ENCODE measurements at places on chromosomes 6 and 20.

- DNase-seq: no peak
These were observed 32.0 kb upstream of the POU5F1 start for GRCh38 chr6:31202259-31203166.

DNA sequence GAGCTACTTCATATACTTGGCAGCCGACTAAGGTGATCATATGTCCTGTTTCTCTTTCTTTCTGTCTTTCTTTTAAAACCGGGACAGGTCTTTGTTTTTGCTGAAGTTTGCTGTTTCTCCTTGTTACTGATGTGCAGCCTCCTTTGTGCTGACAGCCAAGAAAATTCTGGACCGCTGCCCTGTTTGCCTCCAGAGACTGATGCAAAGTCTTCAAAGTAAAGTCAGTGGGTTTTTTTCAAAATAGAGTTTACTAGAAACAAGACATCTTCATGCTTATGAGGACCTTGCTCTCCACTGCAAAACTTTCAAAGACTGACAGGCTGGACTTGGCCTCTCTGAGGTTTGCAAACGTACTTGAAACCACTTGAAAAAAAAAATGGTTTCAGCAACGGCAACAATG, 510.5 kb upstream of the MAP3K7 start:
- DNase-seq: no peak

- peak; percentile 18 for DNase-seq
These were observed 24.9 kb downstream of the GTPBP2 start for GRCh38 chr6:43604174-43604573.

DNA sequence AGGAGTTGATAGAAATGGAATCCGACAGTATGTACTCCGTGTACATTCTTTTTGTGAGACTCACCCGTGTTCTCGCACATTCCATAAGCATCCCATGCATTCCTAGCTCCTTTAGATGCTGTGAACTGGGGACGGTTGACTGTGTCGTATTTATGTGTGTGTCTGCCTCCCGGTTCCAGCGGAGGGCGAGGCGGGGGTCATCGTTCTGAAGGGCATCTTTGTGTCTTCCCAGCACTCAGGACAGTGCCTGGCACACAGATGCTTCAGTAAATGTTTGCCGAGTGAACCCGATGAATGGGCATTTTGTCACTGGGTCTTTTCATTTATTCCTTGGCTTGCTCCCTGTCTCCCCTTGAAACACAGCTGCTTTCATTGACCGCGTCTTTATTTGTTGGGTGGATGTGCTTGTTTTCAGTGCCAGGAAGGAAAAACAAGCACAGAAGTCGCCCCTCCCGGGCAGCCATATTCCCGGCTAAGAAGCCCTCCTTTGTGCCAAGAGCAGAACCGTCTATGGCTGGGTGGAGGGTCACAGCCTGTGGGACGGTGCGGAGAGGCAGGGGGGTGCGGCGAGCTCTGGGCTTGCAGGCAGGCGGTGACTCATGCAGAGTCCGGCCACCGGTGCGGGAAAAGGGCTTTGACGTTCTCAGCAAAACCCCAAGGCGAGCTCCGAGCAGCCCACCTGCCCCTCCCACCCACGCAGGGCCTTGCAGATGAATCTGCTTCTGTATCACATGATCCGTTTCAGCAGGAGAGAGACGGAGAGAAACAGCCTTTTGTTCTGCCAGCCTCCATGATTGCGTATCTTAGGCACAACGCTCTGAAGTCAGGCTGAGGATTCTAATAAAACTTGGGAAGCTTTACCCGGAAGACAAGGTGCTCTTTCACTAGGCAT, 11.2 kb upstream of the PSMG4 start:
- DNase-seq: peak; percentile 35

DNA sequence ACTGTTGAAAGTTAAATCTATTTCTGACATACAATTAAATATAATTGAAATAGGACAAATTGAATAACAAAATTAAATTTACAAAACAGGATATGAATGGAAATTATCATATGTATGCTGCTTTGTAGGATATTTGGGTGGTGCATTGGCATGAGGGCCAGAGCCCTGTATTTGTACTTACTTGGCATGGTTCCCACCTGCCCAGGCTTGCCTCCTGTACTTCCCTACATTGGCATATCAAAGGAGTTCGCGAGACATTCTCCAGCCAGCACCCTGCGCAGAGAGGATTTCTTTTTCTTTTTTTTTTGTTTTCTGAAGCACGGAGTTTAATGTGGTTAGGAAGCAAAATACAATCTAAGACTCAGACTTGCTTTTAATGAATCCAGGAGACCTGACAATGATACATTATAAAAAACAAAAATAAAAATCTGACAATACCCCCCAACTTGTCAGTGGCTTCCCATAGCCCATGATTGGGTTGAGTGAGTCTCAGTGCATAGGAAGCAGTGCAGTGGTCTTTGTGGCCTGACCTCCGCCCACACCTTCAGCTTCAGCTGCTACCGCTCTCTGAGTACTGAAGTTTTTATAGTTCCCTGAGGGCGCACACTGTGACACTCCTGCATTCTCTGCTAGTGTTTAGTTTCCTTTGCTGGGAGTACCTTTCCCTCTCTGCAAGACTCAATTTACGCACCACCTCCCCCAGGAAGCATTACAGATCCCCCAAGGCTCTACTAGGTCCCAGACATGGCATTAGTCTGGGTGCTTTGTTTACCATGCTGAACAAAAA, 440.8 kb downstream of the UTRN start:
- DNase-seq: no peak

GRCh38 chr6:8352335-8352965, 82.9 kb downstream of the SLC35B3 start:
- DNase-seq: no peak

GRCh38 chr6:14871221-14871620, 374.6 kb upstream of the JARID2 start:
- no peak for DNase-seq

DNA sequence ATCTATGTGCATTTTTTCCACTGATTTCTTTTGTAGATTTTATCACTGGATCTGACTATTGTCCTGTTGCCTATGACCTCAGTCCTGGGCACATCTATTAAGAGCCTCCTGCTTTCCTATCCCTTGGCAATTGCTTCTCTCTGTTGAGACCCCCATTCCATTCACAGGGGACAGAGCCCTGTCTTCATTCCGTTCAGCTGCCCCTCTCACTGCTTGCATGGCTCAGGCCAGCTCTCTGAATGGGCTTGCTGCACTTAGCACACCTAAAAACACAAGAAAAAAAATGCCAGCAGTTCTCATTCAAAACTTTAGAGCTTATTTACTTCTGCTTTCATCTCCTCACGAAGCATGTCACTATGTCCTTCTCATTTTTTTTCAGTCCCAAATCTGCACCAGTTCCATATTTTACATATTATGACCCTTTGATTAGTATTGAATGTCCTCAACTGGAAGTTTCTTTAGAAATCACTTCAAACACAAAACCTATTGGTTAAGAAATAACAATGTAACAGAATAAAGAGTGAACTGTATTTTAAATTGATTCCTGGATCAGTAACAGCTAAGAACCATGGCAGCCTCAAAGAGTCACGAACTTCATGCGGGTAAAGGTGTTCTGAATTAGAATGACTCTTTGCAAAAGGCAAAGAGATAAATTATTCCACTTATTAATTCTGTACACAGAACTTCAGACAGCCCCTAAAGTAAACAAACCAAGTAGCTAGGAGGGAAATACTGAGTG, 616.5 kb downstream of the C6orf118 start:
- DNase-seq: no peak

- DNase-seq: no peak
These were observed 167.0 kb upstream of the SASH1 start for GRCh38 chr6:148175550-148176188.

DNA sequence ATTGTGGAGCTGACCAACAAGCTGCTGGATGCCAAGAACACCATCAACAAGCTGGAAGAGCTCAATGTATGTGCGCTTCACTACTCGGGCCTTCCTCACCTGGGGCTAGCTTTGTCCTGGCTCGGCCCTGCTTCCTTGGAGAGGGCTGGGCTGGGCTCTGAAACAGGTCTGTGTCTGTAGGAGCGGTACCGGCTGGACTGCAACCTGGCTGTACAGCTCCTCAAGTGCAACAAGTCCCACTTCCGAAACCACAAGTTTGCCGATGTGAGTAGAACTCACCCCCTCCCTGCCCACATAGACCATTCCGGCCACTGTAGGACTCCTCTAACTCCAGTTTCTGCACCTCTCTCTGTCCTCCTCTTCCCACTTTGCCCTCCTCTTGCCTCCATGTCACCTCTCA, 6.7 kb downstream of the LRRC73 start:
- no peak for DNase-seq

- DNase-seq: peak; percentile 17
These were observed 804 bp downstream of the ELOVL5 start for GRCh38 chr6:53347921-53348370.

DNA sequence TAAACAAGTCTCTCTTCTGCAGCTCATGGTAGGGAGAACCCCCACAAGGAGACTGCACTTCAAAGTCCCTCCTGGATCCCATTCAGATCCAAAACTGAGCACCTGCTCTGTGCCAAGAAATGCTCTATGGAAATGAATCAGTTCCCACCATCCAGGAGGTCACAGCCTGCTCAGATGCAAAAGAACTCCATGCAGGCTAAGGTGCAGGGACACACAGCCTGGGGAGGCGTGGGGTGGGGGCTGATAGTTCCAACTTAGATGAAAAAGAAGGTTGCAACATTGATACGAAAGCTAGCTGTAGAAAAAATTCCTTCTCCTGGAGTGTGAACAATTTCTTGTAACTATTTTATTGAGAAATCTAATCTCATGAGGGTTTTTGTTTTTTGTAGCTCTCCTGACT, 111.0 kb upstream of the TMEM170B start:
- DNase-seq: no peak

DNA sequence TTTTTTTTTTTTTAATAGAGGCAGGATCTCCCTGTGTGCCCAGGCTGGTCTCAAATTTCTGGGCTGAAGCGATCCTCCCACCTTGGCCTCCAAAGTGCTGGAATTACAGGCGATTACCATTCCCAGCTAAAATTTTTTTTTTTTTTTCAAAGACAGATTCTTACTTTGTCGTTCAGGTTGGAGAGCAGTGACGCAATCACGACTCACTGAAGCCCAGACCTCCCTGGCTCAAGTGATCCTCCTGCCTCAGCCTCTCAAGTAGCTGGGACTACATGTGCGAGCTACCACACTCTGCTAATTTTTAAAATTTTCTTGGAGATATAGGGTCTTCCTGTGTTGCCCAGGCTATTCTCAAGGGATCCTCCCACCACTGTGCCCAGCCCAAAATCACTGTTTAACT, 58.0 kb upstream of the MYO6 start:
- no peak for DNase-seq

GRCh38 chr6:3252369-3252768, 6.4 kb upstream of the PSMG4 start:
- DNase-seq: no peak

DNA sequence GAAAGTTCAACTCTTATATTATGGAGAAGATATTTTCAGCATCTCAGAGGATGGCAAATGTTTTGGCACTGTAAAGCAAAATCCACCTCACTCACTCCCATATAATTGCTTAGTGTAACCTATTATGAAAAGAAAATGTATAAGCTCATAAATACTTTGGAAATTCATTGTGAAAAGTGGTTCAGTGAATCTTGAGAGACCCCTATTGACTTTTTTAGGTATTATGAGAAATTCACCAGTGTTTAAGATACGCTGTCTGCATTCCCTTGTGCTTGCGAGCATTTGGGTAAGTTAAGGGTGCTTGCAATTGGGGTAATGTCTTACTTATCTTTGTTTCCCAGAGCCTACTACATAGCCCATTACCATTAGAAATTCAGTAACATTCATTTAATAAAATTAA, 66.3 kb upstream of the BMP5 start:
- DNase-seq: no peak

Measured in RCC 7860 (cell line).